ENCODE measurements at places on chromosomes 4 and X.
A peak's percentile ranks its signal among the peaks of the same experiment; 100 is the strongest.

GRCh38 chr4:6369511-6369910 lies 99.9 kb downstream of the WFS1 start:
- no peak for DNase-seq

DNA sequence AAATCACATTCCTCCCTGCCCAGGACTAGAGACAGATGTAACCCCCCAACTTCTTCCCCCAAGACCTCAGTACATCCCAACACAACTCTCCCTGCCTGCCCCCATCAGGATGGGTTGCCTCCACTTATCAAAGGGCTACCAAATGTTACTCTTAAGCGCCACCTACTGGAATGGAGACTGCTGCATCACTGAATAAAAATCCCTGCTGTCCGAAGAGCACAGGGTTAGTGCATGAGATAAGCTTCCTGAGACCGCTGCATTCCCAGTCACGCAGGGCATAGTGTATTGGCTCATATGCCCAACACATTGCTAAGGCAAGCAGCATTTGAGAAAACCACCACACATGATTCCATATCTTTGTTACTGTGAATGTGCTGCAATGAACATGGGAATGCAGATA lies 544.5 kb downstream of the PPP4R3C start:
- DNase-seq = peak; percentile 28

- DNase-seq = peak; percentile 52
These were observed at the start of gene ZNF185 for GRCh38 chrX:152897222-152898131. Gene ZNF185, plus strand, starts transcription at chrX:152898067. Its CDS starts 16,423 bp downstream, at chrX:152914490.

GRCh38 chrX:99469439-99469838 lies 940.6 kb downstream of the PCDH19 start:
- no peak for DNase-seq

DNA sequence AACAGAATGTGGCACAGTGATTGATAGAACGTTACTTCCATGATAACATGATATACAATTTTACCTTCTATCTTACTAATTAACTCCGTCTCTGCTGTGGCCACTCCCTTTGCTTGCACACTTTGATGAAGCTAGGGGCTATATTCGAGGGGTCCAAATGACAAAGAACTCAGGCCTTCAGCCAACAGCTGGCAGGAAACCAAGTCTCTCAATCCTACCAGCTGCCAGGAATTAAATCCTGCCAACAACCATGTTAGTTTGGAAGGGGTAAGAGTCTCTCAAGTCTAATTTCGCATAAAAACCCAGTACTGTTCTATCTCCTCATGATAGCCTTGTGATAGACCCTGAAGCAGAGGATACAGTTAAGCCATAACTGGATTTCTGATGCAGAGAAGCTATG lies 1122.9 kb upstream of the PCDH10 start:
- no peak for DNase-seq
